ENCODE measurements at places on chromosomes 1 and 21.

GRCh38 chr1:27864264-27864895 lies 8.0 kb upstream of the THEMIS2 start:
- DNase-seq: no peak

- no peak for DNase-seq
These were observed 59.1 kb downstream of the RAP1GAP start for GRCh38 chr1:21610027-21610426.

DNA sequence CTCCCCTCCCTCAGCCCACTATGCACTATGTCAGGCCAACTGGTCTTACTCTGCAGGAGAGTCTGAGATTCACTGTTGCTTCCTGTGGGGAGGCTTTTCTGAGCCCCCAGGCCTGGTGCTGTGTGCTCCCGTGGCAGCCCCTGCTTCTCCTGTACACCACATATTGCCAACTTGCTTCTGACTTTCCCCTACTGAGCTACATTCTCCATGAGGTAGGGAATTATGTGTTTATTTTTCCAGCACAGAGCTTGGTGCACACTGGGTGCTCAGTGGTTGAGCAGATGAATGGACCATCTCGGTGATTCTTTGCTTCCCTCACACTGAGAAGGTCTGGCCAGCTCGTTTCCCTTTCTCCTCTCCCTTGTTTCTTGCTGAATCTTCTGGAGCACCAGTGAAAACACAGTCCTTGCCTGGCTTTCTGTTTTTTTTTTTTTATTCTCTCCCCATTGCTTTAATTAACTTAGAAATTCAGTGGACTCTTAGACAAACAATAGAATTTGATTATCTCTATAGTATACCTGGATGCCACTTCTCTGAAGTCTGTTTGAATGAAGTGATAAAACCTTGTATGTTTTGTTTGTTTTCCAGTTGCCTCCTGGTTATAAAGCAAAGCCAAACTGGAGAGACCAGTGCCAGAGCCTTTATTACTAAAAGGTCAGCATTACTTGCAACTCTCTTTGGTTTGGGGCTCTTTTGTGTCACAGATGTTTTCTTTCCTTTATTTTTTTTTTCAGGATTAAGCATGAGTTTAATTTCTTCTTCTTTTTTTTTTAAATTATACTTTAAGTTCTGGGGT lies 50.3 kb upstream of the CNIH3 start:
- DNase-seq: no peak

DNA sequence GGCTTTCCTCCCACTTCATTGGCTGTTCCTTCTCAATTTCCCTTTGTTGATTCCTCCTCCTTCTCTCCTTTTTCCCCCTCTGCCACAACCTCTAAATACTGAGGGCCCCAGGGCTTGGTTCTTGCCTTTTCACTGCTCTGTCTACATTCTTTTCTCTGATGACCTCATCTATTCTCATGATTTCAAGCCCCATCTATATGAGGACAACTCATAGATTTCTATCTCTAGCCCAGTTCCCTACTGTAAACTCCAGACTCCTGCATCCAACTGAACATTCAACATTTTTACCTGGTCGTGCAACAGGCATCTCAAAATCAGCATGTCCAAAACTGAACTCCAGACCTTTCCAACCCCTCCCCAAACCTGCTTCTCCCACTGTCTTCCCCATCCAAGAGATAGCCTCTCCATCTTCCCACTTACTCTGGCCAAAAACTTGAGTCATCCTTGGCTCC lies 11.5 kb upstream of the SLC9A1 start:
- DNase-seq: no peak

Data from Panc1 (cell line).